ENCODE measurements at places on chromosomes 1 and 21. TPM values are rescaled to one million over a fixed set of nuclear protein-coding genes. Genes with fewer than 3 reads are reported as not detected.

The SPRR2E gene
- polyA plus RNA-seq = not detected

The EXO1 gene
- polyA plus RNA-seq = 3.9 TPM

DNA sequence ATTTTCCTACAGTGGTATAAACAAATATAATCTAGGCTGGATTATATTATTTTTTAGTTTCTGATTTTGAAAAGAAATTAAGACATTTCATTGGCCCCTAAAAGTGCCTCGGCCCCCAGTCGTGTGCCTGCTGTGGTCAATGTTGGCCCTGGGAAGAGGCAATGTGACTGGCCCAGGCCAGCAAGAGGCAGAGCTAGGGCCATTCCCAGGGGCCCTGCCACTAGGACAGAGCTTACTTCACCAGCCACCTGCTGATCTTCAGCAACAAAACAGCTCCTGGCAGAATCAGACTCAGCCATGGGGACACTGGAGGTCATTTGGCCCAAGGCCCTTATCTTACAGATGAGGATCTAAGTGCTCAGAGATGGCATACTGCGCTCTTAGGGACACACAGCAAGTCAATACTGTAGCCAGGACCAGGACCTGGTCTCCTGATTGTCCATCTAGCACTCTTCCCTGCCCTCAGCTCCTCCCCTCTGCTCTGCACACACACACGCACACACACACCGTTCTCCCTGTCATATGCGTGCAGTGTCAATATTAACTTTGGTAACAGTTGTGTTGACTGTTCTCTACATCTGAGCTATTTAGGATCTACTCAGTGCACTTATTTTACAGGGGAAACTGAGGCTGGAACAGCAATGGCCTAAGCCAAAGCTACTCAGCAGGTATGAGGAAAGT lies 16.6 kb upstream of the KLHDC7A start:
- no peak for DNase-seq

DNA sequence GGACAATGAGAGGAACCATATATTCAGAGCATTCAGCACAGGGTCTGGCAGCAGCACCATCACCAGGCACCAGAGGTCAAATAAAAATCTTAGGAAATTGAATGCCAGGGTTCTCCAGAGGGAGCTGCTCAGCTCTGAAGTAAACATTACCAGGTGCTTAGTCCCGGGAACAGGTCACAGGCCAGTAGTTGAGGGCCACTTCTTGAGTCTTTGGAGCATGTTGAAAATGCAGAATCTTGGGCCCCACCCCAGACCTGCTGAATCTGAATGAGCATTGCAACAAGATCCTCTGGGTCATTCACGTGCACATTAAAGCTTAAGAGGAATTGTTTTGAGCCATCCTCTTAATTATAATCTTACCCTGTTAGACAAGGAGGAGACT lies 33.8 kb downstream of the PHC2 start:
- no peak for DNase-seq

GRCh38 chr1:212186427-212187207 lies 98.6 kb upstream of the PPP2R5A start:
- DNase-seq = no peak

DNA sequence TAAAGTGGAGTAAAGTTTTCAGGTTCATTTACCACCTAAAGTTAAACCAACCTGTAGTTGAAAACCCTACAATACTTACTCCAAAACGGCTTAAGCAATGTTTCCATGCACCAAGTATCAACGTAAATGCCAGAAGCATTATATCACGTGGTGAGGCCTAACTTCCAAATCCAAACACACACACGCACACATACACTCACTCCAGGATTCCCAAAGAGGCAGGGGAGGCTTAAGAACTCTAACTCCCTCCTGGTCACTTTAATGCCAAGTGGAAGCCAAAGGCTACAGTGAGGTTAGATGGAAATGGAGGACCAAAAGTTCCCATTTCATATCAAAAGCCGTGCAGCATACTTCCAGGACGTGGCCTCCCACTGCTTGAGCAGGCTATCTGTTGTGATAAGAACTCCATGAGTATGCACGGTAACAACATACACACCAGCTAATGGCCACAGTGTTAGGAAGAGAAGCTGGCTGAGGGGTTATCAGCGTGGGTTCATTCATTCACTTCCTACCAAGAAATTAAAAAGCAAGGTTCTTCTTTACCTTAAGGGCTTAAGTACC lies 224.1 kb downstream of the SLC45A1 start:
- DNase-seq = peak; percentile 83

- no peak for DNase-seq
Observed at GRCh38 chr1:35835398-35835797, 27.6 kb downstream of the AGO4 start.

- DNase-seq = no peak
Observed at GRCh38 chr1:14757286-14757625, 158.8 kb downstream of the KAZN start.

GRCh38 chr1:93908394-93909145 lies 660 bp downstream of the GCLM start:
- DNase-seq = no peak

Measured in IMR-90 (cell line).